Suppressor macrophage treated with lipopolysaccharide for 4 hours (primary cell): ENCODE measurements at places on chromosomes 5 and 9.

DNA sequence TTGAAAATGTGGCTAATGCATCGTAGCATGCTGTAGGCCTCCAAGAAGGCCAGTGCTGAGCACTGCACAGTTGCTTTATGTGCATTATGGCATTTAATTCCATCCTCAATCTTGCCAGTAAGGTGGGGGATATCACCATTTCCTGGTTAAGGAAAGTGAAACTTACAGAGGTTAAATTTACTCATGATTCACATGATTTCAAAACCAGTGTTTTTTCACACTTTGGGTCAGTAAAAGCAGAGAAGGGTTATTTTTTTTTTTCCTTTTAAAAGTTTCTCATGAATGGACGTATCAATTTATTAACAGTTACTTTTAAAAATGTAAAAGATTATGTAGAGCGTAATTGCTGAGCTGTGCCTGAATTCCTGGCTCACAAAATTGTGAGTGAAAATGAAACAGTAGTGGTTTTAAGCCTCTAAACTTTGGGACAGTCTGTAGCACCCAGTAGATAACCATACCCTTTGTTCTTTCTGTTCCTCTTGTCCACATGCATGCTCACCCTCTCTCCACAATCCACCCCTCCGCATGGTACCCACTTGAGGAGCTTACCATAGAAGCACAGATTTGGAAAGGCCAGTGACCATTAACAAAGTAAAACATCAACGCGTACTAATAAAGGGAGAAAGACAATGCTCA, 21.2 kb downstream of the MAST4 start:
- peak; percentile 55 for DNase-seq

GRCh38 chr9:136626740-136627642, 35.7 kb upstream of the EGFL7 start:
- DNase-seq = no peak

DNA sequence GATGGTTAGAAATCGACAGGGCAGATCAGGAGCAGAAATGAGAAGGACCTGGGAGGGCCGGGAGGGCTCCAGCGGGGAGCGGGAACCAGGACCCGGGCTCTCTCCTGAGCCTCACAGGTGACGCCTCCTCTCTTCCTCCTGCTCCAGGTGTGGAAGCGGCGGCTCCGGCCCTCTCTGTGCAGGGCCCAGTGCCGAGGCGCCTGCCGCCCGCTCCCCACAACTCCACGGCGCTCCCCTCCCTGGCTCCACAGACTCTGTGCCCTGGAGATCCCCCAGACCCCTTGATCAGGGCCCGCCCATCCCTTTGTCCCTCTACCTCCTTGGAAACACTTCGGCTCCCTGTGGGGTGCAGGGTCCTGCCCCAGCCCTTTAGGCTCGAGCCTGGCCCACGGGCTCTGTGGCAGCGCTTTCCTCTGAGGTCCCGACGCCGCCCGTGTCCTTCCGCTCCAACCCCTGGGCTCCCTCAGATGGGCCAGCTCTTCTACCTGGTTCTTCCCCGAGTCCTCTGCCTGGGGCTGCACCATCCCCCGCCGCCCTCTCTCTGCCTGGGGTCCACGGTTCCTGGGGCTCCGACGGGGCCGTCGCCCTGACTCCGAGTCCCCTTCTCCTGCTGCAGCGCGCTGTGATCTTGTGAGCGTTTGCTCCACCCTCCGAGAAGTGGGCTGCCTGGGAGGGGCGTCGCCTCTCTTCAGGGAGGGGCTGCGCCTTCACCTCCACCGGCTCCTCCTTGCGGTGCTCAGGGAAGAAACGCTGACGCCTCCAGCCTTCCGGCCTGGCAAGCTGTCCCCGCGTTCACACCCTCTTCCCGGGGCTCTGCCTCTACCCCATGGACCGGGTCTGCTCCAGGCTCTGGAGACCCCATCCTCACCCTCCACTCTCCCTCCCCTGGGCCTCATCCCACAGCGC, 22.4 kb upstream of the SLC6A3 start:
- no peak for DNase-seq

DNA sequence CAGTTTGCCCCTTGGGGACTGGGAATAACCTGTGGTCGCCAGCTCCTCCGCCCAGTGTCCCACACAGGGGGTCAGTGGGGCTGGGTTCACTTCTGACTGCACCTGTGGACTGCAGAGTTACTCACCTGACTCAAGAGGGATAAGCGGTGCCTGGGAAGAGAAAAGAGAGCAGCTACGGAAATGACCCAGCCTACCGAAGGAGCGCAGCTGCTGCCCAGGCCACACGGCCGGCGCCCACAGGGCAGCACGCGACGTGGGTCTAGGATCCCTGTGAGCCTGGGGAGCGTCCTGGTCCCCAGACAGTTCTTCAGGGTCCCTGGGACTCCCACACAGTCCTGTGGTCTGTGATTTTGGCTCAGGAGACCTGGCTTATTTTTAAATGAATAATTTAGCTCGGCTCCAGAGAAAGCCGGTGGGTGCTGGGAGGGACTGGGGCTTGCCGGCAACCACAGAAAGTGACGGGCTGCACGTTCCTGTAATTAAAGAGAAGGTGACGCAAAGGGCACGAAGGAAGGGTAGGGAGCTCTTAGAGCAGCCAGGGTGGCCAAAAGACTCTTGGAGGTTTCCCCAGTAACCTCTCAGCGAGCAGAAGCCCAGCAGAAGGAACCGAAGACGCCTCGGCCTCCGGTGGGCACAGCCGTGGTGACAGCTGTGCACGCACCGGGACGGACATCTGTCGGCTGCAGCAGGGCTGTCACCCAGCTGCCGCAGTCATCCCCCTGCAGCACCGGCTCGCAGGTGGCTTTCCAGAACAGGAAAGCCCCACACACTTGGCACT, 97.5 kb upstream of the FCN2 start:
- DNase-seq = no peak

GRCh38 chr5:9231842-9232241, 314.0 kb downstream of the SEMA5A start:
- no peak for DNase-seq

GRCh38 chr9:107340920-107341632, 58.0 kb downstream of the RAD23B start:
- peak; percentile 75 for DNase-seq

DNA sequence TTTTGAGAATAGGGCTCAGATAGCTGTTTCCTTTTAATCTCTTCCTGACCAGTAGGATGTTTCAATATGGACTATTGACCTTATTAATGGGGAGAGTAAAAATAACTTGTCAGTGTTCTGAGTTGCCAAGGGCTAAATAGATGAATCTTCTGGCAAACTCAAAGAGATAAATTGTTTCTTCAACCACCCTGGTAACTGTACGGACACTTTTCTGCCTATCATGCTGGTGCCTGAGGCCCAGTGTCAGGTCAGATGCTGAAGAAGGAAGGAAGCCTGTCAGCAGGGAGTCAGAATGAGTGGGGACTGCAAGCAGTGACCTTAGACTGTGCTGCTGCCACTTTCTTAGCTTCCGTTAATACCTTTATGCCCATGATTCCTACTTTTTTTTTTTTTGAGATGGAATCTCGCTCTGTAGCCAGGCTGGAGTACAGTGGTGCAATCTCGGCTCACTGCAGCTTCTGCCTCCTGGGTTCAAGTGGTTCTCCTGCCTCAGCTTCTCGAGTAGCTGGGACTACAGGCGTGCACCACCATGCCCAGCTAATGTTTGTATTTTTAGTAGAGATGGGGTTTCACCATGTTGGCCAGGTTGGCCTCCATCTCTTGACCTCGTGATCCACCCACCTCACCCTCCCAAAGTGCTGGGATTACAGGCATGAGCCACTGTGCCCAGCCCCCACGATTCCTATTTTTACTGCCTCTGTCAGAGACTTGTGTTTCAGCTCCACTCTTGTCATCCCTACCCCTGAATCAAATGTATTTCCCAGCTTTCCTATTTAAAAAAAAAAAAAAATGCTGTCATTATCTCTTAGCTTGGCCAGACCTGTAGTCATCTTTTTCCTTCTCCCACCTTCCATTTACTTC, 33.7 kb downstream of the TGFBR1 start:
- DNase-seq = peak; percentile 21

DNA sequence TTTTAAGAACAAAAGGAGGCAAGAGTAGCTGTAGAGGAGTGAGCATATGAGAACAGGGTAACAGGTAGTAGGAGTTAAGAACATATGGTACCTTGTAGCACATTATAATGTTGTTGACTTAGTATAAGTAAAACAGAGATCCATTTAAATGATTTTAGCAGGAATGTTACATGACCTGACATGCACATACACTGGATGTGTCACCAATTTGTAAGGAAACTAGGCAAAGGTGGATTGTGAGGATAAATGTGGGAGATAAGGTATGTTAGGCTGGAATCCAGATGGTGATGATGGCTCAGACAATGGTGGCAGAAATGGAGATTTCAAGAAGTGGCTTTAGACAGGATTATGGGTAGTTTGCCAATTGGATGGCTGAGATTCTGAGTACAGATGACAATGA, 443.1 kb upstream of the DAB2 start:
- no peak for DNase-seq

GRCh38 chr9:131290767-131291370, 1.3 kb downstream of the PLPP7 start:
- no peak for DNase-seq
